ENCODE measurements at places on chromosomes 7 and 10.

DNA sequence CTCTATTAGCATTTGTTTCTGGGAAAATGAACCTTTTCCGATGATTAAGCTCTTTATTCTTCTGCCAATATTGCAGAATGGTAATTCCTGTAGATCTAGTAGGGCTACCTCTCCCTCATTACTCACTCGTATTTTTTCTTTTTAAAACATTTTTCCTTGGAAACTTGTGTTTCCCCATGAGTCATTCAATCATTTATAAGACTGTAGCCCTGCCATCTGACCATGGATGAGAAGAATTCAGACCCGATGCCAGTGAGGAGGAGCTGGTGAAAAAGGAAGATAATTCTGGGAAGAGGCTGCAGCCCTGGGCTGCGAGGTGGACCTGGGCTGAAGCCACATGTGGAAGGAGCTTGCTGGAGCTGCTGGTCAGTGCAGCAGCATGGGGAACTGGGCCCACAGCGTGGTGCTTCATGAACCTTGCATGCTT is 242.8 kb downstream of the KLF6 start:
- no peak for DNase-seq

DNA sequence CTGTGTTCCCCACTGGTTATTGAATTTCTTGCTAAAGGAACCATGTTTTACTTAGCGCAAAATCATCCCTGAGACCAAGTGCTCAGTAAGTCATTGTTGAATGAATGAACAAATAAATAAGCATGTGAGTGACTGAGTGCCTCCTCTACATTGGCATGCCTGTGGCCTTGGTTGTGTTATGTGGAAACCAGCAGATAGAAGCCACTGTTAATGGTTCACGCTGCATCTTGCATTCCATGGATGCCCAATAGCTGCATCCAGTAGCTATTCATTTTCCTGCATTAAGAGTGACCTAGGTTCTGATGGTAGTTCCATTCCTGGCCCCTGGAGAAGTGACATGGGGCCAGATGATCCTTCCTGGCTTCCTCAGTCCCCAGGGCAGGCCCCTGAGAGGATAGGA is 113.3 kb upstream of the BMPER start:
- no peak for DNase-seq

DNA sequence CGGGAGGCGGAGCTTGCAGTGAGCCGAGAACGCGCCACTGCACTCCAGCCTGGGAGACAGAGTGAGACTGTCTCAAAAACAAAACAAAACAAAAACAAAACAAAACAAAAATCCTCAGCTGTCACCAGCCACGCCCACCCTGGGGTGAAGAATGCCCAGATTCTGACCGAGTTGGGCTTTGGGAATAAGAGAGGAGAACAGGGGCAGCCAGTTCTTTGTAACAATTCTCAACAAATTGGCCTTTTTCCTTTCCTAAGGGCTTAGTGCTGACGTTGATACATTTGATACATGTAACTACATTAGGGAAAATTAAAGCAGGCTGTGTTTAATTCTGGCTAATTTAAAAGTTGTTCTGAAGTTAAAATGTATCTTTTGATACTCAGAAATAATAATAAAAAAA is 121.0 kb downstream of the EPC1 start:
- DNase-seq = no peak

DNA sequence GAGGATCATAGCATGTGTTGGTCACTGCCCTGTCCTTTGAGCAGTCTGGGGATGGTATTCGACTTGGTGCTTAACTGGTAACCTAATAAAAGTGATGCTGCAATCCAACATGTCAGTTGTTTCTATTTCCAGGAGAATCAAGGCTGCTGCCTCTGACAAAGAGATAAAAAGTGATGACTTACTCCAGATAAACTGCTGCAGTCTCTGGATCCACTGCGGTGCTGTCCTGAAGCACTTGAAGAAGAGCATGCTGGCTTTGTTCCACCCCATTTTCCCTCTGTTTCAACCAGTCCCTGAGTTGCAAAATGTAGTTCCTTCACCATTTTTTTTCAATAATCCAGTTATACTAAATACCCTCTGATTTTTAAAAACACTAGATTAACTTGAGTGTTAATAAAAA is 403.5 kb upstream of the ANKRD30A start:
- no peak for DNase-seq

GRCh38 chr10:99573790-99574189 is 41.0 kb downstream of the NKX2-3 start:
- no peak for DNase-seq

- no peak for DNase-seq
Measured at GRCh38 chr10:73408061-73408460, 5.8 kb downstream of the ANXA7 start.

- no peak for DNase-seq
Measured at GRCh38 chr7:148031019-148031418, 559.5 kb upstream of the C7orf33 start.

- peak; percentile 27 for DNase-seq
Measured at GRCh38 chr10:22133749-22134624, 83.8 kb downstream of the EBLN1 start.

- DNase-seq = no peak
Measured at GRCh38 chr10:16425449-16425848, 11.4 kb upstream of the PTER start.

- no peak for DNase-seq
Measured at GRCh38 chr7:134140889-134141867, 14.0 kb downstream of the LRGUK start.

DNA sequence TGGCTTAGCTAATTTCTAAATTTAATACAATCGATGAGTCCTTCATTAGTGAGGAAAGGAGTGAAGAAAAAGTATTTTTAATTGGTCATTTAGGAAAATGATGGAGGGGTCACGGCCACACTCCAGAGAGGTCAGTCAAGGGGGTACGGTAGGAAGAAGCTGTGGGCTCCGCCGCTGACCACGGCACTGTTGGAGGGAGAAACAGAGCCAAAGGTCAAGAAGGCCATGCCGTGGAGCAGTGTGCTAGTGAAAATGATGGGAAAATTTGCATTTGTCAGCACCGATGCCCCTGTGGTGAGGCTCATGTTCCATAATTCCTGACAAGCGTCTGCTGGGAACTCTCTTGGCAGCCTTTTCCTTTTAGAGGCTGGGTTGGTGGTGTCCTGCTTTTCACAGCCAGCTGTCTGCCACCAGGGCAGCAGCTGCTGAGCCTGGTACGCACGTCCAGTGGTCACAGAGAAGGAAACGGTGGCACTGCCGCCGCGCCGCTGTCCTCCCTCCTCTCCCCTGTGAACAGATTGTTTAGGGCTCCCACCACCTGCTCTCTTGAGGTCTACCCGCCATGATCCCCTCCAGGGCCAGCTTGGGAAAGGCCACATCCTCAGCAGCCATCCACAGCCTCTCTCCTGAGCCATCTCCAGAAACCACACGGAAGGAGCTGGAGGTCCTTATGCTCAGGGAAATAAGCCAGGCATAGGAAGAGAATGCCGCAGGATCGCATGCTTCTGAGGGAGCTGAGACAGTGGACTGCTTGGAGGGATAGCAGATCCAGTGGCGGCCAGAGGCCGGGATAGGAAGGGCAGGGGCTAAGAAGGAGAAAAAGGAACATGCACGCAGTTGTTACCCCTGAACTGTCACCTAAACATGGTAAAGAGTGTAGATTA is 263.7 kb upstream of the PPP2R2D start:
- peak; percentile 4 for DNase-seq

DNA sequence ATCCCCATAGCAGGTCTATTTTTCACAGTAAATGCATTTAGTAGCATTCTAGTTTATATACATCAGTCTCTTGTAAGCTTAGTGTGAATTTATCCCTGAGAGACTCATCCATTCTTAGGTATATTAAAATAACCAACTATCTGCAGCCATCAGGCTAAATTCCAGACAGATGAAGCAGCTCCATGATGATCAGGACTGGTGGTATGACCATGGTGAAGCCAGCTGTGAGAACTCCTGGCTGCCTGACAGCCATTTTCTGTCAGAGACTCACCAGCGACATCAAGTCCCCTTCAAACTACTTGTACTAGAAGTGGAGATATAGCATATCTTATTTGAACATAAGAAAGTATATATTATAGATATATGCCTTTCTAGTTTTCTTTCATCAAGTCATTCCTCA is 70.3 kb upstream of the GSDME start:
- DNase-seq = no peak

DNA sequence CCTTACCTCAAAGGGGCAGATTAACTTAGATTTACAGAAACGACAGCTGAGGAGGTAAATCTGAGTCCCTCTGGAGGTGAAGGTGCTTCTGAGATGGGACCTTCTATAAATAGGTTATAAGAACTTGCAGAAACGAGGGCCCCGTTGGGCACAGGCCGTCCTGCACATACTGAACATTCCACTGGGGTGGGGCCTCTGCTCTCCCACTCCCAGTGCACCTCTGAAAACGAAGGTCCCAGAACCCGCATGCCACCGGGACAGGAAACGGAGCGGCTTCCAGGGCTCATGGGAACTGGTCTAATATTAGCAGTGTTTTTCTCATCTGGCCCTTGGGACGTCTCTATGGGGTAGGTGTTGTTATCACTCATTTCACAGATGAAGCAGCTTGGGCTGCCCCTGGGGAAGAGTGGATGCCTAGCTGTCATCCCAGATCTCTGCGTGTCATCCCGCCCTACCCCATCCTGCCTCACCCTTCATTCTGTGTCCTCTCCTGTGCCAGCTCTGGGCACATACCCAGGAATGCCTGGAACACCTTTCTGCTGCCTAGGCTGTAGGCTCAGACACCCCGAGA is 19.6 kb downstream of the C10orf62 start:
- no peak for DNase-seq

DNA sequence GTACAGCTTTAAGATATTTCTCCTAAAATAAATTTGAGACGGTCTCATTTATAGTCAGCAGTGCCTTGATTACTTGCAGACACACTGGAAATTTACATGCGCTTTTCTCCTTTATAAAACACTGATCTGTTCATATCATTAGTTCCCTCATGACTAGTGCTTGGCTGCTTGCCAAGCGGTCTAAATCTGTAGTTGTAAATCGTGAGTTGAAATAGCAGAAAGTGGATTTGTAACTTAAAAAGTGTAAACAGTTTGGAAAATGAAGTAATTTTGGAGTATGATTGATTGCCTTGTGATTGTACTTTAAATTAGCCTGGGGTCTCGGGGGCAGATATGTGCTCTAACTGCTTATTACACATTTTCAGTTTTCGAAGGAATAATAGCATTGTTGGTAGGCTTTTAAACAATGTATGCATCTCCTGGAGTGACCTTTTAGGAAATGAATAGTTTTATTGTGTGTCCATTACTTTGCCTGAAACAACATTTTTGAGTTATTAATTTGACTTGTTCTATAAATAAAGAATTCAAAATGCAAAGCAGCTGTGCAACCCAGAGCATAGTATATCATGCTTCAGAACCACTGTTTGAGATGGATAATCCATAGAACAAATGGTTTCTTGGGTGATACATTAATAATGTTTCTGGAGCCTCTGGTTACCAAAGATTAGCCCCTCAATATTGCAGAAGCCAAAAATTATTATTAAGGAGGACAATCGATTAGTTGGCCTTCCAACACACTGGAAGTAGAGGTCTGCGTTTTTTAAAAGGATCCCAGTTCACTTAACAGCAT is 73.3 kb downstream of the ARID5B start:
- DNase-seq = no peak

- no peak for DNase-seq
Measured at GRCh38 chr7:2488272-2488645, 12.1 kb upstream of the GRIFIN start.

- no peak for DNase-seq
Measured at GRCh38 chr10:125878957-125879835, 1.9 kb downstream of the DHX32 start.

- no peak for DNase-seq
Measured at GRCh38 chr7:77858278-77858677, 59.7 kb downstream of the PHTF2 start.

- DNase-seq = no peak
Measured at GRCh38 chr7:26199301-26200037, 1.1 kb downstream of the HNRNPA2B1 start.

DNA sequence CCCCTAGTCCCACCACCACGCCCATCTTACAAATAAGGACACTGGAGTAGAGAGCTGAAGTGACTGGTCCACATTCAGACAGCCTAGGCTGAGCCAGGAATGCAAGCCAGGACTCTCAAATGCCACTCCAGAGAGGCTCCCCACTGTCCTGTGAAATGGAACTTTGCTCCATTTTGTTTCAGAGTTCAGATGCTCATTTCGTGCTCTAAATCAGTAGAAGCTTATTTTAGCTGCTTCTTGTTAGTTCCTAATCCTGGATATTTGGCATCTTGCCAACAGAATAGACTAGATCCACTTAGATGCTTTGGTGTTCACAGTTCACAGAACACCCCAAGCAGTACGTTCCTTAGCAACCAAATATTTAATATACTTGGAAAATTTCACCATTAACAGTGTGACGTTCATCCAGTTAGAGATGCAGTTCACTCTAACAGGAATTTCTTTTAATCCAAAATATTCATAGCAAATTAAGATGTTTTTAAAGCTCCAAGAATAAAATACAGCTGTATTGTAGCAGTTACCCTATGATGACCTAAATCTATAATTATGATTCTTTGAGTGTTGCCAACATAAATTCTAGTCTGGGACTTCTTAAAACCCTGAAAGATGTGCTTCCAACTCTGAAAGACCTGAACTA is 7.3 kb downstream of the MMP21 start:
- no peak for DNase-seq

- no peak for DNase-seq
Measured at GRCh38 chr7:125908711-125909110, 979.1 kb upstream of the POT1 start.

GRCh38 chr7:130226333-130226732 is 18.7 kb downstream of the SSMEM1 start:
- DNase-seq = no peak

GRCh38 chr7:104175361-104175984 is 32.3 kb downstream of the ORC5 start:
- DNase-seq = no peak

All from NCI-H524 treated with DMSO at 0.1 percent for 48 hours (cell line).